ENCODE measurements at places on chromosomes 12 and 14.

DNA sequence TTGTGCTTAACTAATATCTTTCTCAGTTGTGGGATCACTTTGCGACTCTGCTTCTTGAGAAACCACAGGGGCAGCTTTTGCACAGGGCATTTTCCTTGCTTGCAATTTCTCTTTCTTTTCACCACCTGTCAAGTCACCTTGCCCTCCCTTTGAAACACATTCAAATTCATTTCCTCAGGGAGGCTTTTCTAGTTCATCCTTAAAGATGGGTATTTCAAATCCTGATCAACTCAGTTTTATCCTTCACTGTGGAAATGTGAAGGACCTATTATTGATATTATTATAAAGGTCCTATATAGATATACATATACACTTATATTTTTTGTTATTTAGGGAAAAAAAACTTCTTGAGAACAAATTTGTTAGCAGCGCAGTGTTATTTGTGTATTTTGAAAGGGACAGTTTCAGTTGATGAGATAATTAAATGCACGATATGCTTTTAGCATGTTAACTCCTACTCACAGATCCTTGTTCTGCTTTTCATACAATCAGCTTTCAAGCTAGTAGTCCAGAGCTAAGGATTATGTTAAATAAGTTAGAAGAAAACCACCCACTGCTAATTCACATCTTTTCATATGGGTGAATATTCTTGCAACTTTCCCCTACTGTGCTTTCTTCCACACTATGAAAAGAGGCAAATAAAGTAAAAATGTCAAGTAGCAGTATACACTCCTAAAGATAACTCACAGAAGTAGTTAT is 501.4 kb upstream of the RGS6 start:
- DNase-seq, result no peak

DNA sequence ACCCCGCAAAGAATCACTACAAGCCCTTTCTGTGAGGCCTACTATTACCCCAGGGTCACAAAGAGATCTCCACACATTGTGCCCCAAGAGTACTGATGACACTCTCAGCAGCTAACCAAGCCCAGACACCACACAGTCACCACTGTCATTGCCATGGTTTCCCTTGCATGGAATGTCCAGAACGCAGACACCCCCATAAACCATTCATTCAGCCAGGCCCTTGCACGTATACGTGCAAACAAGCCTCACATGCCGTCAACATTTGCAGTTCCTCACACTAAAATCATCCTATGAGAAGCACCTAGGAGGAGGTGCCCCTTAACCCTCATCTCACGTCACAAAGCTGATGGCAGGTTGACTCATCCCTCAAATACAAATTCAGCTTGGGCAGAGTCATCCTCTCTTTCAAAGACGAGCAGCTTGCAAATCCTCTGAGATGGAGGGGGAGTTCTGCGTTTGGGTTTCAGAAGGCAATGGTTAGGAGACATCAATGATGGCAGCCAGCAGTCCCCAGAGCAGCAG is 17.1 kb upstream of the KRT77 start:
- DNase-seq, result no peak

DNA sequence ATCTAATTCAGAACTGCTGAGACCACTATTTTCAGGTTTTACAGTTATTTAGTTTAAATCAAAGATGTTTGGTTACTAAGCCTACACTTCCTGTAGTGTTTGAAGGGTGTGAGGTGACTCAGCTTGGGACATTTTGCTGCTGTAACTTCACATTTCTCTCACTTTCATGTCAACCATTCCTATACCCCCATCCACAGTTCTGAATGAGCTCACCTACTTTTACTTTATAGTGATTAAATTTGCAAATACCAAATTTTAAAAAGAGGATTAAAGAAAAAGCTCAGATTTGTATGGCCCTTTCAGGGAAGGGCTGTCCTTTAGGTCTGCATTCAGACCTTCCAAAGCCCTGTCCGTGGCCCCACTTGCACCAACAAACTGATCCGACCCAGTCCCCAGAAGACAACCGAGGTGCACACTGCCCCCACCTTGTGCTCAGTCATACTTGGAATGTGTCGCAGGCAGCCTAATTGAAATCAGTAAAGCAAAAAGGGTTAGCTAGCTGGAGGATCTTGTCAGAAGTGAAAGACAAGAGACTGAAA is 174.4 kb downstream of the MON2 start:
- DNase-seq, result no peak

DNA sequence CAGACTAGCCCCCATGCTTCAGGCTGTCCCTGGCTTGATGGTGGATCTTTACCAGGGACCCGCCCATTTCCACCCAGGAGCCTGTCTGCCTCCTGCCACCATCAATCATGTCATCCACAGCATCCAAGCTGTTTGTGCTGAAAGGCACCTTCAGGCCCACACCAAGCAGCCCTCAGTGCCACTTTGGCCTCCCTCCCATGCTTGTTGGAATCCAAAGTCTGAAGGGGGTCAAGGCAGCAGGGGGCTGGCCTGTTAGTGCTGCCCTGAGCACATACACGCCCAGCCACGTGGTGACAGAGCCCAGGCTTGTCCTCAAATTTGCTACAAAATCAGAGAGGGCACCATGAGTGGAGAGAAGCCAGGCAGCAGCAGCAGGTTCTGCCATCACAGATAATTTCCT is 1146.8 kb downstream of the FSCB start:
- no peak for DNase-seq

GRCh38 chr12:27555925-27556778 is 32.1 kb downstream of the PPFIBP1 start:
- DNase-seq, result no peak

- no peak for DNase-seq
These were observed 12.8 kb downstream of the KCNC2 start for GRCh38 chr12:75196865-75197264.

DNA sequence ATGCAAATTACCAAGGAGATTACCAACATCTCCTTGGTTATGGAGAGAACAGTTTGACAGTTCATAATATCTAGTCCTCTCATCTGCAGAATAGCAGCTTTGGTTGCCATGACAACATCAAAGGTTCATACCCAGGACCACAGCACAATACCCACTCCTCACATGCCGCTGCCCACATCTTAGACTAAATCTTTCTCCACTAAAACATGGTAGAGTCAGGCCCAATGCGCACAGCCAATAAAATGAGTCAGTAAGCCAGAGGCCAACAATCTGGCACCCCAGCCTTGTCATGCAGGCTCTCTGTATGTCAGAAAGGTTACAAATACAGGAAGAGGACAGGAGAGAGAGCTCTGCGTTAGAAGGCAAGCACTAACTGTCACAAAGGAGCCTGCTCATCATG is 70.6 kb downstream of the KCNK10 start:
- DNase-seq, result no peak

- no peak for DNase-seq
These were observed 10.2 kb upstream of the EDDM3B start for GRCh38 chr14:20757965-20758364.

GRCh38 chr14:104514156-104514848 is 65.3 kb upstream of the C14orf180 start:
- DNase-seq, result no peak

GRCh38 chr12:27966870-27967269 is 5.7 kb downstream of the PTHLH start:
- DNase-seq, result no peak

GRCh38 chr14:43116341-43116740 is 1390.7 kb downstream of the FSCB start:
- DNase-seq, result no peak

DNA sequence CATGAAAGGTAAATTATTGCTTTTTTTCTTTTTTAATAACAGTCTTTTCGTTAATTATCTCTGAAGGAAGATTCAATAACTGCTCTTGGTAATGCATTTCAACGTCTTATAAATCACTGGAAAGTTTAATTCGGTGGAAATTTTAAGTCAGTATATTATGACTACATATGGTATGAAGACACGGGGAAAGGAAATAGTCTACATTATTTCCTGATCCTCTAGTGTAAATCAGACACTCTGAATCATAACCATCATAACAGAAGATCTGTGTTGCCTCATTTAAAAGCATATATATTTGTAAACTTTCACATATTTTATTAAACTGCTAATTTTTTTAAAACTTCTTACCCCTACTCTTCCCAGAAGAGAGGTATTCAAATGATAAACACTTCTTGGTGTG is 53.7 kb downstream of the EFCAB11 start:
- no peak for DNase-seq

GRCh38 chr14:74595006-74595735 is 16.9 kb downstream of the LTBP2 start:
- no peak for DNase-seq

DNA sequence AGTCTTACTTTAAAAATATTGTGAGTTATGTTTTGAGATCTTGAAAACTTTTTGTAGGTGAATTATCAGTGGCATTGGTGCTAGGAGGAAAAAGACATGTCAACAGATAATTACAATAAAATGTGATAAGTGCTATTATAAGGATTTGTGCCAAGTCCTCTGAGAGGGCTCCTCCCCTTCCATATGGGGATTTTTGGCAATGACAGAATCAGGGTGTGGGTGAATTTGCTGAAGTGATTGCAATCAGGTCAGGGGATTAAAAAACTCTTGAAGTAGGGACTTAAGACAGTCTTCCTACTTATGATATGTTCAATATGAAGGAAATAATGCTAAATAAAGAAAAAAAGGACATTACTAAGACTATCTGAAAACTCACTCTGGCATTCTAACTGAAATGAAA is 122.5 kb downstream of the SLC15A5 start:
- no peak for DNase-seq

GRCh38 chr12:109497675-109498074 is 20.2 kb downstream of the UBE3B start:
- DNase-seq, result no peak

- no peak for DNase-seq
These were observed 23.6 kb upstream of the TTC7B start for GRCh38 chr14:90839889-90840266.

DNA sequence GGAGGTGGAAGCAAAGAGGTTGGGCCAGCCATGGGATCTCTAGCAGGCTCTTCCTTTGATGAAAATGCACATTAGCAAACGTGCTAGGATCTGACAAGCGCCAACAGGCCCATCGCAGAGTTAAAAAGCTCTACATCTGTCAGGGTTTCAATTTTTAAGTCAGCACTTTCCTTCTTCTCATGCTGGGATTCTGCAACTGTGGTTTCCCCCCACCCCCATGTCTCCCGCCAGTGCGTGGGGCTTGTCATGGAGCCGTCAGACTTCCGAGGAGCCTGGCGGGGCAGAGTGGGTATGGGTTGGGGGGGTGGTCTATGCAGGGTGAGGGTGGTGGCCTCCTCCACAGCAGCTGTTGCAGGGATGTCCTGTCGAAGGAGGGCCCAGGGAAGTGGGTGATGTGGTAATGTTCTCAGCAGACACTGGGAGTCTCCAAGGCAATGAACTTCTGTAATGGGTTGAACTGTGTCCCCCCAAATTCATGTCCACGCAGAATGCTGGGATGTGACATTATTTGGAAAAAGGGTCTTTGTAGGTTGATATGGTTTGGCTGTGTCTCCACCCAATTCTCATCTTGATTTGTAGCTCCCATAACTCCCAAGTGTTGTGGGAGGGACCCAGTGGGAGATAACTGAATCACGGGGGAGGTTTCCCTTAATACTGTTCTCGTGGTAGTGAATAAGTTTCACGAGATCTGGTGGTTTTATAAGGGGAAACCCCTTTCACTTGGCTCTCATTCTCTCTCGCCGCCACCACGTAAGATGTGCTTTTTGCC is 115.2 kb upstream of the MAP1LC3B2 start:
- DNase-seq, result no peak

DNA sequence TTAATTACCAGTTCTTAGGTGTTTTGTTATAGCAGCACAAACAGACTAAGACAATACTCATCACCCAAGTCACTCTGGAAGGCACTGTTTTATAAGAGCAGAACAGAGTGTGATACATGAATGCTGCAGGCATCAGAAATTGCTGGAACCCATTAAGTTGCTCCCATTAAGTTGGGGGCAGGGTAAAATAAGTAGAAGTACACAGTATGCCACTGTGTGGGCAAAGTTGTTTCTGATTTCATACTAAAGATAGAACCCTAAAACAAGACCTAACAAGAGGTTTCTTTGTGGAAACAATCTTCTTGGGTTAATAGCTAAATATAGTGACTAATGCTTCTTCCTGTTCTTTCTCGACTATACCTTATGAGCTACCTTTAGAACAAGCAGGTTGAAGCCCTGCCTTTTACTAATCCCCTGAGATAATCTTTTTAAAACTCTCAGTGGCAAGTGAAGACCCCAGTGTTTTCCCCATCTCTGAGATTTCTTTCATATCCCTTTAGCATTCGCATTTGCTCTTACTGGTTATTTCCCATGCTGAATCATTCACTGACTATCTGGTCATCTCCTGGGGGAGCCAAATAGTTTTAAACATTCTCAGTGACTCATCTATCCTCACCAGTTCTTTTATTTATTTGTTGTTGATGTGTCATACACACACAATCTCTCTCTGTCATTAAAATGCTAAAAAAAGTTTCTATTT is 52.3 kb downstream of the SOCS2 start:
- no peak for DNase-seq

GRCh38 chr12:130922511-130922953 is 31.2 kb upstream of the ADGRD1 start:
- no peak for DNase-seq

DNA sequence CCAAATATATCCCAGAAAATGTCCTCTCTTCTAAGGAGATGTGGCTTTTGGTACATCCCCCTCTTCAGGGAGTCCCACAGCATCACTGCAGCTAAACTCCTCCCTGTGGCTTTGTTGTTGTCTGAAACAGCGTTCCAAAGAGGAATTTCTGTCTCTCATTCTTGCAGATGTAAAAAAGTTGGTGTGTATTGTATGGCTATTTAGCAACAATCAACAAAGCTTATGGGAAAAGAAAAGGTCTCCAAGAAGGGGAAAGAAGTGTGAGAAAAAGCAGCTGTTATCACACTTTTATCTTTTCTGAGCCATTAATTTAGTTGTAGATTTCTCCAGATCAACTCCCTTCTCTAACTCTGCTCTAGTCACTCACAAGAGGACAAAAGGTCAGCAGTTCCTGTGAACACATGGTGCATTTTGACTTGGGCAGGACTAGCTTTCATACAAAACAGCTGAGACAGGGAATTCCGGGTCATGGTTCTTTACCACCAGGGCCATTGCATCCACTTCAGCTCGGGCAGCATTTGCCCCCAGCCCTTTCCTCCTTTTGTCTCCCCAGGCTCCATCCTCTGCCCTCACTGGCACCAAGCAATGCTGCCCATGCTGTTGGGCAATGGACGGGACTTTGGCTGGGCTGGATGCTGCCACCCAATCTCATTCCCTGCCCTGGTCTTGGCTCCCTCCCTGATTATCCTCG is 184.7 kb downstream of the TMX1 start:
- no peak for DNase-seq

- no peak for DNase-seq
These were observed 488.0 kb upstream of the RGS6 start for GRCh38 chr14:71444030-71444822.

- no peak for DNase-seq
These were observed 34.8 kb upstream of the MMP17 start for GRCh38 chr12:131793243-131794022.
